Astrocyte of the cerebellum (primary cell): ENCODE measurements at places on chromosomes 7 and 10.

GRCh38 chr7:128833148-128833945 lies 3.1 kb downstream of the FLNC start:
- DNase-seq, result peak; percentile 92

DNA sequence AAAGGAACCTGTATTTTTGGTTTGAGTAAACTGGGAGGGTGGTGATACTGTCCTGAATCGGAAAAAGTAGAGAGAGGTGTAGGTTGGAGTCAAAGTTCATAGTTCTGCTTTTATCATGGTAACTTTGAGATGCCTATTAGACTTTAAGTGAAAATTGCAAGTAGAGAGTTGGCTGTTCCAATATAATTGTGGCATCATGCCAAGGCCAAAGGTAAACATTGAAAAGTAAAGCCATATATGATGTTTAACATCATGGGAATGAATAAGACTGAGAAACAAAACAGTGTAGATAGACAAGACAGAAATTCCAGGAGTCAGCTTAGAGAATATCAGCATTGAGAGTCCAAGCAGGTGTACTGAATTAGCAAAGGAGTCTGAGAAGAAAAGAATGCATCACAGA lies 570.9 kb downstream of the HTR7 start:
- no peak for DNase-seq

- no peak for DNase-seq
These were observed 559 bp upstream of the STEAP2 start for GRCh38 chr7:90210981-90211380.

- DNase-seq, result no peak
These were observed 264.5 kb downstream of the SDHAF3 start for GRCh38 chr7:97381815-97382554.

GRCh38 chr7:32093415-32094408 lies 23.5 kb upstream of the PDE1C start:
- peak; percentile 94 for DNase-seq

DNA sequence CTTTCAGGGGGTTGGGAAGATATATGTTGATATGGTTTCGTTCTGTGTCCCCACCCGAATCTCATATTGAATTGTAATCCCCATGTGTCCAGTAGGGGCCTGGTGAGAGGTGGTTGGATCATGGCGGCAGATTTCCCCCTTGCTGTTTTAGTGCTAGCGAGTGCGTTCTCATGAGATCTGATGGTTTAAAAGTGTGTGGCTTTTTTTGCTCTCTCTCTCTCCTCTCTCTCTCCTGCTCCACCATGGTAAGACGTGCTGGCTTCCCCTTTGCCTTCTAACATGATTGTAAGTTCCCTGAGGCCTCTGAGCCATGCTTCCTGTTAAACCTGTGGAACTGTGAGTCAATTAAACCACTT lies 68.4 kb upstream of the PDZD8 start:
- no peak for DNase-seq

GRCh38 chr7:194252-195009 lies 2.1 kb downstream of the FAM20C start:
- DNase-seq, result no peak

GRCh38 chr10:86711513-86712316 lies 43.4 kb downstream of the LDB3 start:
- DNase-seq, result no peak

DNA sequence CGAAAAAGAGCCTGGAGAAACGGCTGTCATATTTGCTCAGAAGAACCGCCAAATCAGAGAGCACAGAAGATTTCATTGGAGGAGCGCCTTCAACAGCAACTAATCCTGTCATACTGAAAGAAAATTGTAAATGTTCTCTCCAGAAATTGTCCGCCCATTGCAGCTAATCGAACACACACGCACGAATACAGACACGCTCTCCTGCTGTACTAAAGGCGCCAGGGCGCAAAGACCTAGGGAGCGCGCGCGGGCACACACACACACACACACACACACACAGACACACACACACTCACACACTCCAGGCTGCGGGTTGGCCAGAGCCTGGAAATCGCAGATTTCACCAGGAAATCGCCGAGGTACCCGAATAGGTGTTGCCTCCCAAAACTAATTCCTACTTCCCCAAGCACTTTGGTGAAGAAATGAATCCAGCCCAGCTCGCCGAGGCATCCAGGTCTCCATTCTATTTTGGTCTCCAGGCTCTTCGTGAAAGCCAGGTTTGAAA lies at the start of gene CHRM2:
TSS of gene CHRM2 (plus strand) at position 157 of the 505 bp plus-strand sequence. CDS start 146,214 bp downstream, outside the sequence.
- no peak for DNase-seq

DNA sequence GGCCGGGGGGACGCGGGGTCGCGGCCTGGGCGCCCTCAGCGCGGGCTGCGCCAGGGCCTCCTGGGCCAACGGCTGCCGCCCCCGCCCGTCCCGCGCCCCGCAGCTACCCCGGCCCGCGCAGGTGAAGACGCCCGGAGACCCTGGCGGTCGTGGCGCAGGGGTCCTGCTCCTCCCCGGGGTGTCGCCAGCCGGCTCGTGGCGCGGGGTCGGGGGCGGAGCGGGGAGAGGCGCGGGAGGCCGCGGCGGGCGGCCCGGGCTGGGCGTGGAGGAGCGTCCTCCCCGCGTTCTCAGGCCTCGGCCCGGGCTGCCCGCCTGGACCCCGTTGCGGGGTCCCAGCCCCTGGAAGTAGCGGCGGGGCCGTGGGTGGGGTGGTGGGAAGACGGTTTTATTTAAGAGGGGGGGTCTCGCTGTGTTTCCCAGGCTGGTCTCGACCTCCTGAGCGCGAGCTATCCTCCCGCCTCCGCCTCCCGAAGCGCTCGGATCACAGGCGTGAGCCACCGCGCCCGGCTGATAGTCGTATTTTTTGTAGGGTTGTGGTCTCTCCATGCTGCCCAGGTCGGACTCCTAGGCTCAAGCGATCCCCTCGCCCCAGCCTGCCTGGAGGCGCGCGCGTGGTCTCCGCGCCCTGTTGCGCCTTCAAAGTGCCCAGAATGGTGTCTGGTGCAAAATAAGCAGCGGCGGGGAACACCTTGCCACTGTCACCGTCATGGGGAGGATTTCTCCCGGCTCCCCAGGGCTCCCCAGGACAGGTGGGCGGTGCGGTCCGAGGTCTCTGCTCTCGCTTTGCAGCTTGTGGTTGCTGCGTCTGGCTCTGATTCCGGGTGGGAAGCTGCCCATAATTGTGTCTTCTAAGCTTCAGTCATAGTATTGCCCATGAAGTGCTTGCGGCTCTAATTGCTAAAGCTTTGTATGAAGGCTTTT lies 15.3 kb upstream of the SUN1 start:
- DNase-seq, result no peak

GRCh38 chr7:33979807-33980355 lies 74.5 kb downstream of the BMPER start:
- DNase-seq, result no peak

- DNase-seq, result no peak
These were observed 108.7 kb upstream of the PRR15 start for GRCh38 chr7:29454899-29455451.

- no peak for DNase-seq
These were observed 530.5 kb downstream of the ACTR3B start for GRCh38 chr7:153290066-153290465.

DNA sequence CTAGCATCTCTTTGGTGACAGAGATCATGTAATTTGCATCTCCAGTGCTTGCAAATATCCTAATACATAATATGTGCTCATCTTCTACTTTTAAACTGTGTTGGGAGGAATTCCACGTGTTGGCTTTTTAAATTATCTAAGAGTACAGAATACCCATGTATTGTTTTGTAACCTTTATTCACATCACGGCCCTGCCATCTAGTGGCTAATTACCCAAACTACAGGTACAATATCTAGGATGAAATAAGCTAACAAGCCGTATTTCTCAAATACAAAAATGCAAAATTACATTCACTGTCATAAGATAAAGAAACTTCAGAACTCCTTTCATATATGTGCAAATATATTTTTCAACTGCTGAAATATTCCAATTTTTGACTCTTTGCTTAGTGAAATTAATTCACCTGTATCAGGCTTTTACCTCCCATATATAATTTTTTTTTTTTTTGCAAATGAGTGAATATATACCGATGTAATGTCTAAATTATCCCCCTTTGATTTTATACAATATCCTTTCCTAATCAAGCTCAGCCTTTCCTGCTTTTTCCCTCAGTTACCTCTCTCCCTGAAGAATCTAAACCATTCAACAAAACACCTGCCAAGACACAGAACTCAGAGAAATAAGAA lies 30.3 kb upstream of the LSM8 start:
- no peak for DNase-seq

DNA sequence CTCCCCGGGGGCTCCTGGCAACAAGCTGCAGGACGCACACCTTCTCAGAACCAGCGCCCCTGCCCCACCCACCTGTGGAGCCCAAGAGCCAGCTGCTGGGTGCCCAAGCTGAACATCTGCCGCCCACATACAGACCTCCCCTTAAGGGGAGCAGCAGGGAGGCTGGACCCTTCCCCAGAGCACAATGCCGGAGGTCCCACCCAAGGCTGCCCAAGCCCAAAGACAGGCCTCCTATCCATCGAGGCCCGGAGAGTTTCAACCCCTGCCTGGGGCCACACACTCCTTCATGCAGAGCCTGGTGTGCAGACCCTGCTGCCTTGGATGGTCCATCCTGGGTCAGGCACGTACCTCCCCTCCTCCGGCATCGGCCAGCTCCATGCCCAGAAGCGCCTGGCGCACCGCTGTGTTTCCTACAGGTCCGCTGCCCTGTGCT lies 48.7 kb downstream of the VIPR2 start:
- no peak for DNase-seq

DNA sequence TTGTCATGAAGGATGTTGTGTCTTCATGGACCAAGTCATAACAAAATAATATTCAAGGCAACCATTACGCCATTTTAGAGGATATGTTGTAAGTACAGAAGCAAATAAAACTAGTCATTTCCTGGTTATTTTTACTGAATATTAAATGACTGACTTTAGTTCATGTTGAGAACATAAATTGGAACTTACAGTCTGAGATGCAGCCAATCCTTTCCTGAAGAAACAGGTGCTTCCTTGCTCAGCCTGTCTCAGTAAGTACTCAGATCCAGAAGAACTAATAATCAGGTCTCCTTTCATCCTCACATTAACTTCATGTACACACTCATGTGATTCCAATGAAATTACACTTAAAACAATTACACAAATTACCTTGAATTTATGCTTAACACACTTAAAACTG lies 12.3 kb downstream of the SEMA3A start:
- DNase-seq, result no peak
